CD4-positive, alpha-beta T cell treated with Interleukin-17A for 4 hours (primary cell): ENCODE measurements at places on chromosomes 11 and 22.

GRCh38 chr22:40204321-40205116, 26.8 kb downstream of the TNRC6B start:
- no peak for DNase-seq

GRCh38 chr11:45450189-45450588, 164.0 kb upstream of the SYT13 start:
- DNase-seq = no peak

DNA sequence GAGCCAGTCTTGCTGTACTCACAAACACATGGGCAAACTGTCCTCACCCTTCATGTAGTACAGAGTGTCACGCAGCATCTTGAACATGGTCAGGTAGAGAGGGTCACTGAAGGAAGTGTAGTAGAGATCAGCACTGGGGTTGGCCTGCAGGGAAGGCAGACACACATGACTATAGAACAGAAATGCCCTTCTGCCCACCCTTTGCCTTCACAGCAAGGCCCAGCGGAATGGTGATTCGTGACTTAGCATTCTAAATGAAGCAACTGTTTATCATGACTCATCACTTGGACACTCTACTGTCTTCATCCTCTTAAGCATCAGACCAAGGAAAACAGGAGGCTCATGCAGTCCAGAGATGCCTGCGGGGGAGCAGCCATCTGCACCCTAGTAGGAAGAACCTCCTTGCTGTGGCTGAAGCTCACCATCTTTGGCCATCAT, 33.4 kb downstream of the SERPIND1 start:
- DNase-seq = no peak

DNA sequence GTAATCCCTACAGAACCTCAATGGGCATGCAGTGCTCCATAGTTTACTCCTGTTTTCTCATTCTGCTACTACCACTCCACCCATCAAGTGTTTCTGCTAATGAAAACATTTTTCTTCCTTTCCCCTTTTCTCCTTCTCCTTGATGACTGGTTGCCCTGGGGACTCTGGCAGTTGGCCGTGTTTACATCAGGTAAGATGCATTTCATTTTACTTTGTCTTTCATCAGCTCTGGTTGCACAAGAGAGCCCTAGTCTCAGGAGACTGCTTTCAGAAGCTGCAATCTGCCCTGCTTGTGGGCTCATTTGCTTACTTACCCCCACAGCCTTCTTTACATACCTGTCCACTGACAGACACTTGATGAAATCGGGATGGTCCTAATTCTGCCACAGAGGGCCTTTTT, 19.6 kb upstream of the LIMK2 start:
- no peak for DNase-seq

DNA sequence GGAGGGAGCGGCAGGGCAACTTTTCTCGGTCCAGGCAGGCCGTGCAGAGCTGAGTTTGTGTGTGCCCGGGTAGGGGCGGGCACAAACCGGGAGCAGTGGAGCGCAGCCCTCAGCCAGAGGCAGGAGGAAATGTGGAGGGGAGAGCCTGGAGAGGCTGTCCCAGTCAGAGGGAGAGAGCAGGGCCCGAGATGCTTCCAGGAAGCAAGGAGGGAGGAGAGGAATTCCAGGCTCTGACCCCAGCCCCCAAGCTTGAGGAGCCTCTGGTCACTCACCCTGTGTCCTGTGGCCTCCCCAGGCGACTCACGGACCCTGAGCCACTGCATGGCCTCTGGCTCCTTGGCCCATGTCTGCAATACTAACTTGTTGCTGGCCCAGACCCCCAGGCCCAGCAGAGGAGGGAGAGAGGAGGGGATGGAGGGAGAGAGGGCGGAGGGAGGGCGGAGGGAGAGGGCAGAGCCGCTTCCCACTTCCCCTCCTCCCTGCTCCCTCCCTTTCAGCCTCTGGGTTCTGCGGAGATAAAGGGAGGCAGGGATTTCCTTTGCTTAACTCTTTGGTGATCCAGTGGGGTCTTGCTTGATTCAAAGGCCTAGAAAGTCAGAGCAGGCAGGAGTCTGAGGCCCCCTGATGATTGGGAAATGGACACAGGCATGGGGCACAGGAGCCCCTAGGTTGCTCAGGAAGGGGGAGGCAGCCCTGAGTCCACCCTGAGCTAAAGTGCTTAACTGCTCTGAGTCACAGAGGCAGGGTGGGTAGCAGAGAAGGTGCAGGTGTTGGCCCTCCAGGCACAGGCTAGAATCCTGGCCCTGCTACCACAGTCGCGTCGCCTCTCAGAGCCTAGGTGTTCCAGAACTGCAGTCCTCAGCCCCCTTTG, at the start of gene C1QTNF6:
TSS of gene C1QTNF6 (minus strand) at position 357 of the 871 bp plus-strand sequence. CDS start at position 323, 34 bp downstream.
- DNase-seq = no peak

- DNase-seq = no peak
Observed at GRCh38 chr11:37442576-37442975, 844.5 kb upstream of the RAG2 start.

- DNase-seq = no peak
Observed at GRCh38 chr22:22151308-22151707, 93.3 kb upstream of the VPREB1 start.
